NCI-H187 treated with DMSO at 0.1 percent for 48 hours (cell line): ENCODE measurements at places on chromosomes 3 and 15.

- no peak for DNase-seq
These were observed 53.2 kb upstream of the KLF13 start for GRCh38 chr15:31273258-31273941.

DNA sequence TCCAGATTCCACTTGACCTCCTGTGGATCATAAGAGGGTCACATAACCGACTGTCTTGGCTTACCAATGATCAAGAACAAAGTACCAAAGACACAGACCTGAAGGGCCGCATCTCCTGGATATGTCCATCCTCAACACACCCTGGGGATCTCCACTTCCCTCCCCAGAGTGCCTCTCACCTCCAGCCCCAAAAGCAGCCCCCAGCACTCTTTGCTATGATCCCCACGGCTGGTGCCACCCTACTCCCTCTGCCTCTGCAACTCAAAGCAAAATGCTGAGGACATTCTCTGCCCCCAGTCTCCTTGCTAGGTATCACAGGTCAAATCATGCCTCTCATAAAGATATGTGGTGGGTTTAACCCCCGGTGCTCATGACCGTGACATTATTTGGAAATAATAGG, 32.7 kb downstream of the SLCO2A1 start:
- DNase-seq: no peak

DNA sequence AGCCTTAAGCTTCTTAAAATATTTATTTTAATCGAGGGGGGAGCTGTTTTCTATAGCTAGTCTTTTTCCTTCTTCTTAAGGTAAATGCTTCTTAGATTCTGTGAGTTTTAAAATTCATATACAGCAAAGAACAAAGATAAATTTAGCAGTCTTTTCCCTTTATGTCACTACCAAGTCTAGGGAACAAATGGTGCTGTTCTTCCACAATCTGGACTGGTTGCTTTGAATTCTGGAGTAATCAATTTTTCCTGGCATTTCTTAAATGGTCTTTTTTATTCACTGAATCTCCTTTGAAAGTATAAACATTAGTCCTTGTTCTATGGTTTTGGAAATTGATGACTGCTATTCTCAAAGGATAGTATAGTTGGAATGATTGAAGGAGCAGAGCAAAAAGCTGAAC, 82.8 kb downstream of the CHL1 start:
- DNase-seq: no peak

- DNase-seq: no peak
These were observed 1.5 kb upstream of the RBM15B start for GRCh38 chr3:51389423-51390183.

DNA sequence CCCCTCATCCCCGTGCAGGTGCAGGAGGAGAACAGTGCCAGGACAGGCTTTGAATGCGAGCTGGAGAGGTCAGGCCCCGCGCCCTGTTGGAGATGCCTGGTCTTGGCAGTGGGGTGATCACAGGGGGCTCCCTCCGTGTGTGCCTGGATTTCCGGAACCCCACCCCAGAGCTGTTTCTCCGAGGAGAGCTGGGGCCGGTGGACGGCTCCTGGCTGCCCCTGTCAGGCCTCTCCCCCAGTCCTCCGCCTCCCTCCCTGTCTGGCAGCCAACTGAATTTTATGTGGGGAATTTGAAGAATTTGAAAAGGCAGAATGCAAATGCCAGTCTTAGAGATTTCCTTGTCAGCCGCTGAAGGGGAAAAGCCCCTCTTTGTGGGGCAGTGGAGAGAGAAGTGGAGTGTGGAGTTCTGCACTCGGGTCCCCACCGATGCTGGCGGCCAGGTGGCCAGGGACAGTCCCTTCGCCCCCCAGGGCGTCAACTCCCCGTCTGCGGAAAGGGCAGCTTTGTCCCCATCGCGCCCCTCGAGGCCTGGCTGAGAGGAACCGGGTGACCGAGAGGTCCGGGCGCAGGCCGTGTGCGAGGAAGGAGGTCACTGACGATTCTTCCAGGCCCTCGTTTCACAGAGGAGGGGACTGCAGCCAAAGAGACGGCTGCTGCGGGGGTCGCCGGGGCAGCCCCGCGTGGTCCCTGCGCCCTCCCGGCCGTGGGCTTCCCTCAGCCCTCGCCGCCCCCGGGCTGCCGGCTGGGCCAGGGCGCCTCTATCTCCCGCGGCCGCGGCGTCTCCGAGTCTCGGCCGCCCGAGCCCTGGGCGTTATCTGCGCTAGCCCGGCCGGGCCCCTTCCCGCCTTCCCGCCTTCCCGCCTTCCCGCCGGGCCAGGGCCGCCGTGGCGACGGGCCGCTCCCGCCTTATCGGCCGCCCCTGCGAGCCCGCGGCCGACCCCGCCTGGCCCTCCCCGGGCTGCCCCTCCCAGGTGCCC, 56.0 kb upstream of the LCTL start:
- DNase-seq: no peak

- no peak for DNase-seq
These were observed 38.2 kb upstream of the MAGI1 start for GRCh38 chr3:66076861-66077470.

- DNase-seq: no peak
These were observed 1.4 kb upstream of the RAP2B start for GRCh38 chr3:153160451-153161137.

DNA sequence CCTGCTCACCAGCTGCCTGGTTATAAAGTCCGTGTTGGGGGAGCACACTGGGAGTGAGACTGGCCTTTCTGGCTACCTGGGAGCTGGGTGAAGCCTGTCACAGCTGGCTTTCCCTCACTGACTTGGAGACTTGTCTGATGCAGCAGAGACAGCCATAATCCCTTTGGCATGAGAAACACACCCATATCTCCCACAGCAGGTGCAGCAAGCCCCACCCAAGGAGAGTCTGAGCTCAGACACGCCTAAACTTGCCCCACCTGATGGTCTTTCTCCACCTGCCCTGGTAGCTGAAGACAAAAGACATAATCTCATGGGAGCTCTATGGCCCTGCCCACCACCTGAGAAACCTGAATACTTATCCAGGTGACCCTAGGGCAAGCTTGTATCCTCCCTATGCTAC, 54.8 kb downstream of the NMD3 start:
- DNase-seq: peak; percentile 58

DNA sequence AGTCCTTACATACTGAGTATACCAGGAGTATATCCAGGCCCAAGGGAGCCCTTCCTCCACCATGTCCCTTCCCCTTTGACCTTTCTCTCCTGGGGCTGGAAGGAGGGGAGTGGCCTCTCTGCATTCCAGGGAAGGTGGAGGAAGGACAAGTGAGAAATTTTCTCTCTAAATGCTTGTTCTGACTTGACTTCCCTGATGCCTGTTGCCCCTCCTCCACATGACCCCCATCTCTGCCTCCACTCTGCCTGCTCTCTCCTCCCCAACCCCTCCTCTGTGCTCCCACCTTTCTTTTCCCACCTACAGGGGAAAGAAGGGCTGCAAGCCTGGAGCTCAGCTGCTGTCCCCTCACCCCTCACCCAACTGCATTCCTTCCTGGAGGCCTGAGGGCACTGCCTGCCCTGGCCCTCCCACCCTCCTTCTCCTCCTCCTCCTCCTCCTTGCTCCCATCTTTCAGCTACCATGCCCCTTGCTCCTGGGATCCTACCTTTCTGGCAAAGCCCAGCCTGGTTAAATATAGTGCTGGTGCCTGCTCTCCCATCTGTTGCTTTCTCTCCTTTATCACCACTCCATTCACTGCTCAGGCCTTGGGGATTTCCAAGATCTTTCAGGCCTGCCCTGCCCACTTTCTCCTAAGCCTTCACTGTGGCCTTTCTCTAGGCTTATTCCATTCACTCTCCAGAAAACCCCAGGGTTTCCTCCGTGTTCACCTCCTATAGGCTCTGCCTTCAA, 8.5 kb upstream of the DAG1 start:
- no peak for DNase-seq

GRCh38 chr3:184381261-184382224, 1.7 kb downstream of the CHRD start:
- no peak for DNase-seq

- no peak for DNase-seq
These were observed 2.8 kb upstream of the UCN2 start for GRCh38 chr3:48566401-48566760.

- no peak for DNase-seq
These were observed 31.4 kb downstream of the FLNB start for GRCh38 chr3:58039601-58040000.

GRCh38 chr3:31213869-31214486, 318.7 kb upstream of the STT3B start:
- DNase-seq: no peak

- no peak for DNase-seq
These were observed 3.3 kb upstream of the TIPIN start for GRCh38 chr15:66359740-66360139.

DNA sequence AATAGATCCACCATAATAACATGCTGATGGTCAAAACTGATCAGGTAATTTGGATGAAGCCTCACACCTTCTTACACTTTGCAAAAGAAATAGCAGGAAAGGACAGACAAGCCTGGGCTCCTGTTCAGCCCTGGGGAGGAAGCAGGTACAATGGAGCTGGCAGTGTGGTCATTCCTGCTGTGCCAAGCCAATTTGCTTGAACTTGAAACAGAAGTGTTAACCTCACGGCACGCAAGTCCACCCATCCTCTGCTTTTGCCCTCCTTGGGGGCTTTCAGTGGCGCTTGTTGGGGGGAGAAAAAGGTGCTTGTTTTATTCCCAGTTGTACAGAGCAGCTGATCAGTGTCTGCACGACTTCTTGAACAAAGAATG, 36.8 kb upstream of the RFTN1 start:
- no peak for DNase-seq

- peak; percentile 25 for DNase-seq
These were observed 187.7 kb downstream of the SATB1 start for GRCh38 chr3:18237251-18238005.

DNA sequence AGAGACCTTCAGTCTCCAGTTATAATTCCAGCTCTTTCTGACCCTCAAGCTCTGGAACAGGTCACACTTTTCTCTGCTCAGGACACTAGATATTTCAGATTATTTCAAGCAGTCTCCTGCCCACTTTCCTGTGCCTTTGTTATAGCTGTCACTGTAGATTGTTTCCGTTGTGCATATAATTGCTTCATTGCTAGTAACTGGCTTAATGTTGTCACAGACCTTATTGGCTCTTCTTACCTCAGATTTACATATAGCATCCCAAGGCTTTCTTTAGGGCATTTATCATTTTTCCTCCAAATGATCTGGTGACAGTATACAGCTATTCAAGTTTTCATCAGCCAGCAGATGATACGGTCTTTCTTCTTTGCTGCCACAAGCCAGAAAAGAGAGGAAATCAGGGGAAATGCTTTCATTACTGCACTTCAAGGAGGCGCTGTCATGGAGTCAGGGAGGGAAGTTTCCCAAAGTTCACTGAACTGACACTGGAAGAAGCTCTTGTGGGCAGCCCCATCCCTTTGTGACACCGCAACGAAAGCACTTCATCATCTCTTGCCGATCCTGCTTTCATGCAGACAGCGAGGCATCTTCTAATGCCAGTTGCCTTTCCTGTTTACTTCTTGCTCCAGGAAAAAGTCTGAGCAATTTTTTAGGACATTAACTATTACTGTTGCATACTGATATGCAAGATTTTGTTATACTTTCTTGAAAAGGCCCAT, 181.9 kb downstream of the CDIN1 start:
- no peak for DNase-seq

DNA sequence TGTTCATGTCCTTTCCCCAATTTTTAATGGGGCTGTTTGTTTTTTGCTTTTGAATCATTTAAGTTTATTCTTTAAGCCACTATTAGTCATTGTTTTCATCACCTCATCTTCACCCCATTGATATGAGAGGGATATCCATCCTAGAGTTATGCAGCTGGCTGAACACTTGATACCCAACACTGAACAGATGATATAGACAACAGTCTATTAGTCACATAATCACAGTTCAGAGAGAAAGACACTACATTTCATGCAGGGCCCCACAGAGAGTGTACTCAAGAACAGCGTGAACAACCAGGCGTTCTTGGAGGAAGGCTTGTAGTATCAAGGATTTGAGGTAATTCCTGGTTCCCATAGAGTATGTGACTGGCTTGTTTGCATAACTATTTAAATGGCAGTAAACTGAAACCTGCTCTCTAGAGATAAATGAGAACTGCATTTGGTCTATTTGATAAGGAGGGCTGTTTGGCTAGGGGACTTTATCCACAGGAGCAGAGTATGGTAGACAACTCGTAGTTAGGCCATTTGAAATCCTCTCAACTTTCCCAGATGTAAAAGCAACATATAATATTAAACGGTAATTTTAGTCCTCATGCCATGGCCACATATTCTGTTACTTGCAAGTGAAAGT, 618.7 kb downstream of the SI start:
- DNase-seq: no peak

GRCh38 chr15:55108448-55108847, 88.3 kb downstream of the RSL24D1 start:
- DNase-seq: no peak

- no peak for DNase-seq
These were observed 31.5 kb upstream of the IMPG2 start for GRCh38 chr3:101351829-101352228.

DNA sequence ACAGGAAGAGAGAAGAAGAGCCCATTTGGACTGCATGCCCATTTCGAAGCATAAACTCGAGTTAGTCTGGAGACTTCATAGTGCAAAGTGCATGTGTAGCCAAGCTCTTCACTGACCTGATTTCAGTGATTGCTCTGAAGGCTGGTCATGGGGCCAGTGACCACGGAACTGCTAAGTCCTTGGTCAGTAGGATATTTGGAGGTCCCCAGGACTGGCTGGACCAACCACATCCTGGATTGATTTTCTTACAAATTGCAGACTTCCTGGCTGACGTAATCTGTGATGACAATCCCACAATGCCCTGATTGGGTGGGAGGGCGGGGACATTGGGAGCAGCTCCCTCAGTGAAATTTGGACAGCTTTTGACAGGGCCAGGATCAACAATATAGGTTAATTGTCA, 233.4 kb downstream of the CACNA2D3 start:
- no peak for DNase-seq

- no peak for DNase-seq
These were observed 116.6 kb upstream of the IQSEC1 start for GRCh38 chr3:13189639-13190377.

DNA sequence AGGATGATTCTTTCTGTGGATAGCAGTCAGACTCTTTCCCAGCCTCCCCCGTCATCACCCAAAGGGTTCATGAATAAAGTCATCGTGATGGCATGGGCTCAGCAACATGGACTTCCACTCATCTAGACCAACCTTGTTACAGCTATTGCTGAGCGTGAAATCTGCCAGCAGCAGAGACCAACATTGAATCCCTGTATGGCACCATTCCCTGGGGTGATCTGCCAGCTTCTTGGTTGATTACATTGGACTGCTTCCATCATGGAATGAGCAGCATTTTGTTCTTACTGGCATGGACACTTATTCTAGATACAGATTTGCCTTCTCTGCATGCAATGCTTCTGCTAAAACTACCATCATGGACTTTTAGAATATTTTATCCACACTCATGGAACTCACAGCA, 195.6 kb upstream of the AZI2 start:
- no peak for DNase-seq

DNA sequence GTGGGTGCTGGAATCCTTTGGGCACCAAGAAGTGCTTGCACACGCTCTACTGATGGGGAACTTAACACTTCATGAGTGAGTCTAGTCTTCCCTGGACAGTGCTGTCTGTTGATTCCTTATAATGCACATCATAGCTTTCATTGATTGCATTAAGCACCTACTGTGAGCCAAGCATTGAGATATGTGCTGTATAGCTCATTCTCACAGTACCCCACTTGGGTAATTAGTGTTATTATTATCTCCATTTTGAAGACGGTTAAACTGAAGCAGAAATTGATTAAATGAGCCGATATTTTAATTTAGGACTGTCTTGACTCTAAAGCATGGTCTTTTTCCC, 504 bp upstream of the PDHB start:
- no peak for DNase-seq

- no peak for DNase-seq
These were observed 3.1 kb downstream of the WDR93 start for GRCh38 chr15:89693696-89694095.
